ENCODE measurements at places on chromosomes 2 and 18.

DNA sequence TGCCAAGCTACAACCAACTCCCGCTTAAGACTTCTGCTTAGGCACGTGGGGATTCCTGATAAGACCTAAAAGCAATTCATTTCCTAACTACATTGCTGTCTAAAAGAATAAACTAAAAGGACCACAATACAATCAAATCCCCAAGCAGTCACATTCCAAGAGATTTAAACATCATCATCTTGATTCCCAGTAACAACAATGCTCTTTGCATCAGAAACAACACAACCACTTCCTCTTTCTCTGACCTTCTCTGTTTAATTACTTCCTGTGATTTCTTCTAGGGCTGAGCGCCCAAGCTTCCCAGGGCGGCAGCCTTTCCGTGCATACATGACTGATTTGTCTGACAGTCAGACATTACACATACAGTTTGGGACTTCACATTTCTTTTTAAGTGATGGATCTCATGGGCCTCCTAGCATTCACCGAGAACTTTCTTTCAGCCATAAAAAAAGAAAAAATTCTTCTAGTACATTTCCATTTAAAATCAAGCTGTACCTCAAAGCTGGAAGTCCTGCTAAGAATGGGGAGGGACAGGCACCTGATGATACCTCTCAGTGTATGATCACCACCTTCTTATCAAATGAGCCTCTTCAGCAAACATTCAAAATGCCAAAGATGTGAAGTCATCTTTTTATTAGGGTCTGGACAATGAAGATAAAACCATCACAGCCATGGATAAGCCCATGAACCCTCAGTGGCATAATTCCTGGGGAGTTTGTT, 11.5 kb downstream of the SPRED2 start:
- no peak for DNase-seq

DNA sequence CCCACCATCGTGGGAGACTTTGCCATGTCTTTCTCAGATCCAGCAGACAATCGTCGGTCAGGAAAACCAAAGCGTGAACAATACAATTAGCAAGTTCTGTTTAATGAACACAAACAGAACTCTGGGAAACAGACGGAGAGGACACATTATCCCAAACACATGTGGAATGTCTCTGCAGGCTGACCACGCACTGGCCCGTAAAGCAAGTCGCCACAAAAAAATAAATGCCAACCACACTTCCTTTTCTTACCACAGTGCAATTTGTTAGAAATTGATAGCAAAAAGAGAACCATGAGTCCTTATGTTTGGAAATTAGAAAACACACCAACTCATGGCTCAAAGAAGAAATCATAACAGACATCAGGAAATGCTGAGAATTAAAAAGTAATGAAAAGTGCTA, 210.9 kb downstream of the TWIST2 start:
- DNase-seq, result no peak

GRCh38 chr18:3279201-3280185, 17.6 kb downstream of the MYL12B start:
- no peak for DNase-seq

DNA sequence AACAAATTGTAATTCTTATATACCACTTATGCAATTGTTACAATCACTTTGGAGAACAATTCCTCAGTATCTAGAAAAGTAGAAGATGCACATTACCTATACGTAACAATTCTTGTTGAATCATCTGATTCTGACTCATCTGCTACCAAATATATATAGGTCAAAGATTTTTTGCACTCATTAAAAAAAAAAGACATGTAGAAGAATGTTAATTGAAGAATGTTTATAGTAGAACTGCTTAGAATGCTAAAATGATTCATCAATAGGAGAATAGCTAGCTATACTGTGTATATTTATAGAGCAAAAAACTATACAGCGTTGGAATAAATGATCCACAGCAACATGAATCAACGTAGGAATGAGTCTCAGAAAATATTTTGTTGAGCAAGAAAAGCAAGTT, 29.5 kb upstream of the STAT1 start:
- DNase-seq, result no peak

- DNase-seq, result no peak
Observed at GRCh38 chr2:64085936-64086335, 58.3 kb downstream of the PELI1 start.

DNA sequence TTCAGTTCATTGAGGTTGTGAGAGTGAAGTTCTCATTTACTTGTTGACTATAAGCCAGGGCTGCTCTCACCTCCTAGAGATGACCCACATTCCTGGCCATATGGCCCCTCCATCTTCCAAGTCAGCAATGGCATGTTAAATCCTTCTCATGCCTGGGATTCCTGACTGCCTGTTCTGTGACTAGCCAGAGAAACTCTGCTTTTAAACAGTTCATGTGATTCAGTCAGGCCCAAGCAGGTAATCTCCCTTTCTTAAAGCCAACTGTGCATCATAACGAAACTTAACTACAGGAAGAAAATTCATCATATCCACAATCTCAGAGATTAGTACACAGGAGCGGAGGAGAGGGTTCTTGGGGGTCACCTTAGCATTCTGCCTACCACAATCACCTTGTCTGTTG, 11.5 kb downstream of the DPP4 start:
- DNase-seq, result no peak

- DNase-seq, result peak; percentile 10
Observed at GRCh38 chr2:162890690-162891311, 52.2 kb upstream of the KCNH7 start.

GRCh38 chr2:6053743-6054142, 361.6 kb downstream of the SOX11 start:
- DNase-seq, result no peak

- no peak for DNase-seq
Observed at GRCh38 chr2:88668862-88669261, 22.6 kb upstream of the RPIA start.

Data from right renal cortex interstitium (tissue), 3 donors.